Activated CD8-positive, alpha-beta memory T cell treated with anti-CD3 and anti-CD28 coated beads for 48 hours (primary cell): ENCODE measurements at places on chromosomes 7 and 10.

DNA sequence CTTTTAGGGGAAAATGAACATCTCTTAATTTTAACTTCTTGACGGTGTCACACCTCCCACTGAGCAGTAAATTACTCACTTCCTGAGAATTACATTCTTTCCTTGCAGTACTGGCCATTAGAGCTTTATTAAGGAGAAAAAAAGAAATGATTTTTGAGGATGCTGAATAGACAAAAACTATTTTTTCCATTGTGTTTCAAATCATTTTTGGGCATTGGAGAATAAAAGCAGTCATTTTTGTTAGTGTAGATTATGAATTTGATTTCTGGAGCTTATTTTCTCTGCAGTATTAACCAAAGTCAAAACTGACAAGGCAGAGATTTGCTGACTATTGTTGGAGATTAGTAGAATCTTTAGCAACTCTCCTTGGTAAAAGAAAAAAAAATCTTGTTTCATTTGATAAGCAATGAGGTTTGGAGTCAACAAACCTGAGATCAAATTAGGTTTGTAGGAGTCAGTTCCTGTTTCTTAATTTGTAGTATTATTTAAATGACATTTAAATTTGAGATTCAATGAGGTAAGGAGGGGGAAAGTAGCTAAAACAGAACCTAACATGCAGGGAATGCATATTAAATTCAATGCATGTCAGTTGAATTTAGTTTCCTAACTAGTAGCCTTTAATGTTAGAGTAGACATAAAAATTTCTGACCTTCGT lies 70.6 kb downstream of the AP3M1 start:
- no peak for DNase-seq

DNA sequence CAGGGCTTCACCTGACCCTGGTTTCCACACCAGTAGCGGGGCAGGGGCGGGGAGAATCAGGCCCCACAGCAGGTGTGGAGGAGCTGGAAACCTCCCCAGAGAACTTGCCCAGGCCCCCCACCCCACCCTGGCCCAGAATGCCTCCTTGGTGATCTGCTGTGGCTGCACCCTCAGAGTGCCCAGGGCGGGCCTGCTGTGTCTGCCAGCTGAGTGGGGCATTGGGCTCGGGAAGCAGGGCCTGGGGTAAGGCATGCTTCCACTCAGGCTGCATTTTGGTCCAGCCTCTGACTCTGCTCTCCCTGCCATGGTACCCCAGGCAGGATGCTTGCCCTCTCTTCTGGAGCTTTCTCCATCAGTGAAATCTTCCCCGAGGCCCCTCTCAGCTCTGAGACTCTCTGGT lies 1.1 kb upstream of the CRHR2 start:
- no peak for DNase-seq

DNA sequence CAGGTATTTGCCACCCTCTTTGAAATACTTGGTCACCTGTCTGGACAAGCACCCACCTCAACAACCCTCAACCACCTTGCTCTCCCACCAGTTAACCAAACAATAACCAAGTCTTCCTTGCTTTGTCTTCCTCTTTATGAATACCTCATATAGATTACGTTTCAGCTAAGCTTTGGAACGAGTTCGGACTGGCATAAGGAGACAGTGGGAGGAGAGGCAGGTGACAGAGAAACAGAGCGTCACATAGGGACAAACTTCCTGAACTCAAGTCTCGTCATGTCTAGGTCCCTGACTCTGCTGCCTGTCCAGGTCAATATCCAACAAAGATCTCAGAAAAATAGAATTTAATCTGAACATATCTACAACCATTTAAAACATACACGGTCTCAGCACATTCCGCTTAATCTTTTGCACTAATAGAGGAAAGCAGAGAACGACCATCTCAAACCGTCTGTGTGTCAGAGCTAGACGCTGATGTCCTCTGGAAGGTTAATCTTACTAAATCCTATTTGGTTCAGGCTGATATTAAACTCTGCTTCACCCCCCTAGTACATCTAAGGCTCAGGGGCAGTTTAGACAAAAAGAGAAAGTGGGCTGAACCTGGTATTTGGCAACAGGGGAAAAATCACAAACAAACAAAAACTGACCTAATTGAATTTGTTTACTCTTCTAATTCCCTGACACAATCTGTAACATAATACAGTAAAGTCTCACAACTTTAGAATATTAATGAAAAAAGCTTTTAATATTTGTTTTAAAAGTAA lies 26.4 kb upstream of the SVOPL start:
- no peak for DNase-seq

DNA sequence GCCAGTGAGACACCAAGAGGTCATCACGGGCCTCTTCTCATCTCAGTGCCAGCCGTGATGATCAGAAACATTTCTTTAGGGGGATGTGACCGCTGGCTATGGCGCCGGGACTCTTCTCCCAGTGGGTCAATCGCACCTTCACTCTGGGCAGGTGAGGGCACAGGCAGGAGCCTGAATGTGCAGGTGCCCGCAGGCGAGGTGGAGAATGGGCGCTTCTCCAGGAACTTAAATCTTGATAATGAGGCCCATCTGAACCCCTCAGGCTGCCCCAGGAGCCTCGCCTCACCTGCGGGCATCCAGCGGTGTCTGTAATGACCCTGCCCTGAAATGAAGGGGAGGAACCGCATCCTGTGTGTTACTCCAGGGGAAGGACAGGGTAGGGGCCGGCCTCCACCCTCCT lies 204.7 kb downstream of the ADARB2 start:
- no peak for DNase-seq

- DNase-seq: no peak
These were observed 110.9 kb downstream of the PRTFDC1 start for GRCh38 chr10:24841530-24841929.

DNA sequence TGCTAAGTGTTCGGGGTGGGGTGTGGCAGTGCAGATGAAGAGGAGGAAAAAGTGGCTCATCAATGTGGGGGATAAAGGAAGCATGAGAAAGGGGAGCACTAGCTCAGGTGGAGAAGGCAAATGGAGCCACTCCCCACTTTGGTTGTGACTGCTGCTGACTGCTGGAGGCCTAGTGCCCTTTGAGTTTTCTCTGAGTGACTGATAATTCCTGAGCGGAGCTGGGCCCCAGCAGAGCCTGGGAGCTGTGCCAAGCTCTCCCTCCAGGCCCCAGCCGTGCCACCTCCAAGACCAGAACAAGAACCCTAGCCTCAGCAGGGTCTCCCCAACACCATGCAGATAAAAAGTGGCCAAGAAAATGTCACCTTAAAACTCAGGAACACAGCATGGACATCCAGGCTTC lies 9.7 kb upstream of the RASSF4 start:
- DNase-seq: no peak
